ENCODE measurements at places on chromosomes 16 and 17.

DNA sequence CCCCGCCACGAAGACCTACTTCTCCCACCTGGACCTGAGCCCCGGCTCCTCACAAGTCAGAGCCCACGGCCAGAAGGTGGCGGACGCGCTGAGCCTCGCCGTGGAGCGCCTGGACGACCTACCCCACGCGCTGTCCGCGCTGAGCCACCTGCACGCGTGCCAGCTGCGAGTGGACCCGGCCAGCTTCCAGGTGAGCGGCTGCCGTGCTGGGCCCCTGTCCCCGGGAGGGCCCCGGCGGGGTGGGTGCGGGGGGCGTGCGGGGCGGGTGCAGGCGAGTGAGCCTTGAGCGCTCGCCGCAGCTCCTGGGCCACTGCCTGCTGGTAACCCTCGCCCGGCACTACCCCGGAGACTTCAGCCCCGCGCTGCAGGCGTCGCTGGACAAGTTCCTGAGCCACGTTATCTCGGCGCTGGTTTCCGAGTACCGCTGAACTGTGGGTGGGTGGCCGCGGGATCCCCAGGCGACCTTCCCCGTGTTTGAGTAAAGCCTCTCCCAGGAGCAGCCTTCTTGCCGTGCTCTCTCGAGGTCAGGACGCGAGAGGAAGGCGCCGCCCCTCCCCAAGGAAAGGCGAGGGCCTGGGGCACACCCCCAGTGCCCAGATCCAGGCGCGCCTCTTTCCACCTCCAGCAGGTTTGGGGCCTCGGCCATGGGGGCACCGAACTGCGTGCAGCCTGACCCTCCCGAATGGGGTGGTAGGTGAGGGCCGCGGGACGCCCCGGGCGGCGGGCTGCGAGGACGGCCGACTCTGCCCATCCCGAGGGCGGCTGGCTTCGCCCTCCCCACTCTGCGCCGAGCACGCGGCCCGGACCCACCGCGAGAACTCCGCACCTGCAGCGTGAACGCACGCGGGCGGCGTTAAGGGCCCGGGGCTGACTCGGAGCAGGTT, 664 bp downstream of the HBQ1 start:
- peak; percentile 40 for DNase-seq

GRCh38 chr16:54930869-54931119, 129 bp downstream of the IRX5 start:
- DNase-seq, result no peak

DNA sequence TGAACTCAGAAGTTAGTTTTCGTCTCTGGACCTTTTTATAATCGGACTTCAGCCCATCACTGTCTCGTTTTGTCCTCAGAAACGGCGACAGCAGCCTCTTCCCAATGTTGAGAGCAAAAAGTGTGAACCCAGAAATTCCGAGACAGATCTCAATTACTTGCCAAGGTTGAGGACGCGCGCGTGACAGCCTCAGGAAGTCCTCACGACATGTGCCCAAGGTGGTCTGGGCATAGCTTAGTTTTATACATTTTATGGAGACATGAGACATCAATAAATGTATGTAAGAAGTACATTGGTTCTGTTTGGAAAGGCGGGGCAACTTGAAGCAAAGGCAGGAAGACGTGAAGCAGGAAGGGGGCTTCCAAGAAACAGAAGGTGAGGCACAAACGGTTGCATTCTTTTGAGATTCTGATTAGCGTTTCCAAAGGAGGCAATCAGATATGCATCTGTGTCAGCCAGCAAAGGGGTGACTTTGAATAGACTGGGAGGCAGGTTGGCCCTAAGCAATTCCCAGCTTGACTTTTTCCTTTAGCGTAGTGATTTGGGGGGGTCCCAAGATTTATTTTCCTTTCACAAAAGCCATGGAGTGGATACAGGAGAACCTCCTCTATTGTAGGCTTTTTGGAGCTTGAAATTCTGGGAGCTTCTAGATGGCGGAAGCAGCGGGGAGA, 583 bp upstream of the ZNF747 start:
- DNase-seq, result no peak

GRCh38 chr17:4769628-4770027, 2.1 kb upstream of the TM4SF5 start:
- DNase-seq, result no peak

DNA sequence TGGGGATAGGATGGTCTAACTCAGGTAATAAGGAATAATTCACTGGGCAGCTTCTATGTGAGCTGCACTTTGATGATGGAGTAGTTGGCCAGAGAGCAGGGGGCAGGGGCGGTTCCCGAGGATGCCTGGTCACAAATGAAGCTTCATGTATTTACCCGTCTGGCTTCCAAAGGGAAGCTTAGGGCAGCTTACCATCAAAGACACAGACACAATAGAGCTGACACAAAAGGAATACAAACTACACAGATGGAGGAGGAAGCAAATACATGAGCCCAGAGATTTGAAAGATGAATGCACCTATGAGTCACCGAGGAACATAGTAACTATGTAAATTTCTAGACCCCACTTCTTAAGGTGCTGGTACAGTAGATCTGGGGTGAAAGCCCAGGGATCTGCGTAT, 8.7 kb upstream of the EMP2 start:
- DNase-seq, result no peak

DNA sequence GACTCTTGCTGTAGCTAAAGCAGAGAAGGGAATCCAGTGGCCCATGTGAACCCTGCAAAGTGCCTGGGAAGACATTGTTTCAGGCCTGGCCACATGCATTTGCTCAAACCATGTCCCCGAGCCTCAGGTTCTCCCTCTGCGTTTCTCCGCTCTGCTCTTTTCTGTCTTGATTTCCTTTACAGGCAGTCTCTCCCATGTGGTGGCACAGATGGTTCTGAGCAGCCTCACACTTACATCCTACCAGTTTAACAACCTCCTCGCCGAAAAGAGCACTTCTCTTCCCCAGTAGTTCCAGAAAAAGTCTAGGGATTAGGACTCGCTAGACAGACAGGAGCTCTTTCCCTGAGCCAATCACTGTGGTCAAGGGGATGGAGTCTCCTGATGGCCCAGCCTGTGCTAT, 28.3 kb upstream of the MYH10 start:
- DNase-seq, result no peak

Data from AML-193 (cell line).